ENCODE measurements at places on chromosomes 5 and 9.

GRCh38 chr5:140118302-140118936, 4.5 kb downstream of the PURA start:
- no peak for DNase-seq

GRCh38 chr5:96257904-96258303, 175.1 kb downstream of the PCSK1 start:
- DNase-seq: no peak

DNA sequence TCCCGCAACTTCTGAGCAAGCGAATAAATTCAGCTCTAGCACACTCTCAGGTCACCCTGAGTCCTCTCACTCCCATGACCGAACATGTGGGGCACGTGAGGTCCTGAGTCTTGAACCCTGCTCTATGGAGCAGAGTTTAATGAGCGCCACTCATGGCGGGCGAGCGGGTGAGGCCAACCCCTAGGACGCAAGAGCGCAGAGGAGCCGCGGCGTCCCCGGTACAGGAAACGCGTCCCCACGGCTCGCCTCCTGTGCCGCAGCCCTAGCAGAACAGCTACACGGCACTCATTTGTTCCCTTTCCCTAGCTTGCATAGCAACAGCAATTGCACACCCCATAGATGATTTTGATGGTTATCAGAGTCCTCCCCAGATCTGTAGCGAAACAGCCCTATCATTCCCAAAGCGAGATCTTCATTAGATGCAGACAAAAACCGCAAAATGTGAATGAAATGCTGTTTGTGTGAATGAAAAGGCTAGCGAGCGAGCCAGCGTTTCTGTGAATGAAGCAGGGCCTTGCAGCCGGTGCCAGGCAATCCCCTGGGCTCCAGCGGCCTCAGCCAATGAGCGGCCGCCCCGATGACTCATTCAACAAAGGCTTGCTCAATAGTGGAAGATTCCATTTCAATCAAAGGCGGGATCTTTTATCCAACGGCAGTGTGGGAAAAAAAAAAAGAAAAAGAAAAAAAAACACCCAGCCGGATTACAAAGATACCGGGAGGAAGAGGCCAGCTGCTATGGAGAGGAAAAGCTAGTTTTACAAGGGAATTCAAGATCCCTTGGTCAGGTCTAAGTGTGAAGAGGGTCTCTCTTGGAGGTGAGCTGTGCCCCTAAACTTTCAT, 1.5 kb upstream of the SHC3 start:
- DNase-seq: peak; percentile 45

GRCh38 chr9:87338088-87338989, 159.3 kb upstream of the DAPK1 start:
- no peak for DNase-seq

GRCh38 chr9:100370064-100370723, 17.5 kb upstream of the TEX10 start:
- DNase-seq: no peak

GRCh38 chr5:155046591-155046990, 33.0 kb downstream of the KIF4B start:
- no peak for DNase-seq

DNA sequence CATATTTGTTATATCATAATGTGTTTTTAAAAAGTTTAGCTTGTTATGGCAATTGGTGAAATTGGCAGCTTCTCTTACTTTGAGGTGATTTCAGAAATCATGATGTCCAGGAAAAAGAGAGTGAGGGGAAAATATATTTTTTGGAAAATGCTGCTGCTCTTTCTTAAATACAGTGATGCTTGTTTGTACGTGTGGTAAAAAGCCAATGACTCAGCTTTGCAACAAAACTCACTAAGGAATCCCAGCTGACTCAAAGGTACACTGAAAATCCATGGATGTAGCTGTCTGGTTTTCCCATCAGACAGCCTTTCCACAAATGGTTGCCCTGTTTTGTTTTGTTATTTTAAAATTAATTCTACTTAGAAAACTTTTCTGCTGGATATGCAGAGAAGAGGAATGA, 306.4 kb upstream of the PAPPA start:
- DNase-seq: no peak

DNA sequence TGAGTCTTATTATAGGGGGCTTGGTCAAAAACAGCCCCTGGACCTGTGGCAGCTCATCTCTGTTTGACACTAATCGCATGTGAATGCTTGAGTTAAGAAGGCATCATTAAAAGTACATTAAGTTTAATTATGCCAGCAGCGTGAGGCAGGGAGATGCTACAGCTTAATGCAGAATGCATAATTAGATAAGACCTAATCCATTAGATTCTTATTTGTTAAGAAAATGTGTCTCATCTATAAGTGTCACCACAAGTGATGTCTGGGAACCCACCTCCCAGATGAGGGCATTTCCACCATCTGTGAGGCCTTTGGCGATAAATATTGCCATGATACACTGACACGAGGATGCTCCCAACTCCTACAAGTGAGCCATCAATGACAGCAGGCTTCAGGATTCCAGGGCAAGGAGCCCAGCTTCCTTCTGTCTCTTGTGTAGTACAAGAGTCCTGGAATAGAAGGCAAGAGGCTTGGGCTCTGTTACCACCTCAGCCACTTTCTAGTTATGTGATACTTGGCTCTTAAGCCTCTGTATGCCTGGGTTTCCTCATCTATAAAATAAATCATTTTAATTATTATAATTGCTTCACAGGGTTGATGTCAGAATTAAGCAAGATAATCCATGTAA, 202.7 kb downstream of the FAM114A2 start:
- no peak for DNase-seq

- DNase-seq: no peak
Measured at GRCh38 chr9:106653213-106653612, 209.8 kb upstream of the ZNF462 start.

- DNase-seq: peak; percentile 30
Measured at GRCh38 chr9:15416880-15417279, 5.8 kb upstream of the SNAPC3 start.

- no peak for DNase-seq
Measured at GRCh38 chr5:1887588-1888360, 5.0 kb upstream of the IRX4 start.

DNA sequence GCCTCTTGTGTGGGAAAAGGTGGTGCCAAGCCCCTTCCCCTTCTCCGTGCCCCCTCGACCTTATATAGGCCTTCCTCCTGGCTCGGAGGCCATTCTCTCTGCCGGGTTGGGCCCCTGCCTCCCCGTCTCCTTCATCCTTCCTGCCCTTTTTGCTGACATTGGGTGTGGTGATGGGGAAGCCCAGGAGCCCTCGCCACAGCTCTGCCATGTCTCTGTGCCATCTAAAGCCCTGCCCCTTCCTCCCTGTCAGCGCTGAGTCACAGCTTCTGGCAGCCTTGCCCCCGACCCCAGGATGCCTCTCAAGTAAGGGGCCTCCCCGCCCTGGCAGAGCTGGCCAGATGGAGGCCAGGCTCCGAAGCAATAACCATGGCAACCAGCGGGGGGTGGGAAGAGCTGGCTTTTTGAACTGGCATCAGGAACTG, 30.4 kb downstream of the JADE2 start:
- peak; percentile 75 for DNase-seq

DNA sequence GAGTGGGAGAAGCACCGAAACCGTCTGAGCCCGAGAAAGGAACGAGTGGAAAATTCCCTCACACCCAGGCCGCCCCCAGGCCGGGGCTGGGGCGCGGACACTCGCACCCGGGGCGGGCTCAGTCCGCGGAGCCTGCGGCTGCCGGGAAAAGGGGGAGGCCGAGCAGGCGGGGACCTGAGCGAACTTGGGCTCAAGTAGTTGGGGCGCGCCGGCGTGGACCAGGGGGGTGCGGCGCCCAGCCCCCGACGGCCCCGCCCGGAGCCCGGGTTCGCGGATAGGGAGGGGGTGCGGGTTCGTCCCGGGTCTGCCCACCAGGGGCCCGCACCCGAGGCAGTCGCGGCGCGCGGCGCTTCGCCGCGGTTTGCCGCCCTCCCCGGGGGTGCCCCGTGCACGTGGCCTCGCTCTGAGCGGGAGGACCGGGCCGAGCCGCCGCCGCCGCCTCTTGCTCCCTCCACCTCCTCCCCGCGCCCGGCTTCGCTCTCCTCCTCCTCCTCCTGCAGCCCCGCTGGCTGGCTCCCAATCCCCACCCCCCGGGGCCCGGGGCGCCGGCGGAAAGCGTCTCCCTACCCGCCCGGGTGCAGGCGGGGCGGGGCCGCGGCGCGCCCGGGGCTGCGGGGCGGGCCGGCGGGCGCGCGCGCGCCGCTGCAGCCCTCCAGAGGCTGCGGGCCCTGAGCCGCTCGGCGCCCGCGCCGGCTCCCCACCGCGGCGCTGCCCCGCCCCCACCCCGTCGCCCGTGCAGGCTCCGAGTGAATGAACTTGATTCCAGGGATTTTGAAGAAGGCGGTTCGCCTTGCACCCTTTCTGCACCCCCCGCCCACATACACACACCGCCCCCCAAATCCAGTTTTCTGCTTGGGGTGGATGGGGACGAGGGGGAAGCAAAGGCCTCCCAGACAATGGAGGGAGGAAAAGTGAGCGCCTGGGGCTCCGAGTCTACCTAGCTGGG, 1.3 kb upstream of the NFIB start:
- DNase-seq: no peak

DNA sequence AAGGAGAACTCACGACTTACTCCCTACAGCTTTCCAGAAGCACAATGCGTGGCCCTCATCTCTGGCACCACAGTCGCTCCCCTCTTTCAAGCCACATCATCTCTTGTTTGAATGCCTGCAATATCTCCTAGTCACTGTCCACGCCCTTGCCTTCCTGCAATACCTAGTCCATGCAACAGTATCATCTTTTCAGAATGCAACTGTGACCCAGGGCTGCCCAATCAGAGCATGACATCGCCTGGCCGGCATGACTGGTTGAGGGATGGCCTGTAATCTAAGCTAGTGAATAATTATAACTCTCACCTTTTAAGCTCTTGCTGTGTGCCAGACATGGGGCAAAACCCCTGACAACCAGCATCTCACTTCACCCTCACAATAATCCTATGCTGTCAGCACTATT, 52.5 kb upstream of the CPEB4 start:
- no peak for DNase-seq

- no peak for DNase-seq
Measured at GRCh38 chr5:177311392-177311722, 341 bp downstream of the MXD3 start.

- peak; percentile 5 for DNase-seq
Measured at GRCh38 chr5:132265336-132266030, 8.0 kb downstream of the PDLIM4 start.

DNA sequence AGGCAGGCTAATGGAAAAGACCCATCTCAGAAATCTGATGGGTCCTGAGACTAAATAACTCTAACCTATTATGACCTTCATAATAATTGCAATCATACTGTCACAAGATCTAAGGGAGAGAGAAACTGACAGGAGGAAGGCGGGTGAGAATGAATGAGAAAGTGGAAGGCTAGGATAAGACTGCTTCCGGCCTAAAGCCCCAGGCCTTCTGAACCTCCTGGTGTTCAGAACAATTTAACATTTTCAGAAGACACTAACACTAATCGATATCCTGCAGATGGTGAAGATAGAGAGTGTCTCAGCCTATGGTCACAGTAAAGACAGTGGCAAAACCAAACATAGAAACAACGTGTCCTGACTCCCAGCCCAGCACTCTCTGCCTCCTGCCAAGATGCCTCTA, 1.2 kb downstream of the RPS14 start:
- DNase-seq: no peak

DNA sequence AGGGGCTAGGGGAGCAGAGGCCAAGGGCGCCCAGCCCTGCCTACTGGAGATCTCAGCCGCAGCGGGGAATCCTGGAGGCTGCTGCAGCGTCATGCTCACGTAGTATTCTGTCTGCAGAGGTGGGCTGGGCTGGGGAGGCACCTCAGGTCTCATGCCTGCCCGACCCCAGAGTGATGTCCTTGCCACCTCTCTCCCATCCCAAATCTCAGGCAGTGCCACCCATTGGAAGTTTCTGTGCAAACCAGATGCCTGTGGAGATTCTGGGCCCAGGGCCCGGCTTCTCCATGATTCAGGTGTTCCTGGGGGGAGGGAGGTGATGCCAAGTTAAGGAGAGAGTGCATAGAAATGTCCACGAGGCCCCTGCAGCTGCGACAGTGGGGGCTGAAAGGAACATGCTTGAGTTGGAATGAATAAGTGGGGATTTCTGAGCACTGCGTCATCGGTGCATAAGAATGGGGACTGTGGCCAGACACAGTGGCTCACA, 72.0 kb downstream of the ANKRD33B start:
- DNase-seq: no peak

GRCh38 chr5:77398896-77399295, 93.2 kb downstream of the WDR41 start:
- DNase-seq: no peak

Data from stimulated activated naive CD8-positive, alpha-beta T cell treated with anti-CD3 and anti-CD28 coated beads, Interleukin-15, amount 100 ng/mL, for 72 hours (primary cell).